ENCODE measurements at places on chromosomes 2 and 18.

- no peak for DNase-seq
Observed at GRCh38 chr2:239092571-239093294, 244.8 kb downstream of the TWIST2 start.

DNA sequence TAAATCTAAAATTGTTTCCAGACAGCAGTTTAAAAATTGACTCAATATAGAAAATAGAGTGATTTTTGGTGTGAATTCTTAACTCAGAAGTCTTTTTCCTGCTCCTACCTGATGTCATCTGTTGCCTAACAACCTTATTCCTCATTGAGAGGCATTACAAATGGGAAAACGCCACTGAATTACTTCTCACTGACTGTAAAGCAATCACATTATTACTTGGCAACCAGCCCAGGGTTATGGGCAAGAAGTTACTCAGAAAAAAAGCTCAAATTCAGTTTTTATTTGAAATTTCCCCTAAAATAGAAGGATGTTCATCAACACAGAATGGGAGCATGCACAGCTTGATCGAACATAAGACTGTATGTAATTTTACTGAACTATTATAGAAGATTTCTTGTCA lies 201.8 kb upstream of the GULP1 start:
- no peak for DNase-seq

DNA sequence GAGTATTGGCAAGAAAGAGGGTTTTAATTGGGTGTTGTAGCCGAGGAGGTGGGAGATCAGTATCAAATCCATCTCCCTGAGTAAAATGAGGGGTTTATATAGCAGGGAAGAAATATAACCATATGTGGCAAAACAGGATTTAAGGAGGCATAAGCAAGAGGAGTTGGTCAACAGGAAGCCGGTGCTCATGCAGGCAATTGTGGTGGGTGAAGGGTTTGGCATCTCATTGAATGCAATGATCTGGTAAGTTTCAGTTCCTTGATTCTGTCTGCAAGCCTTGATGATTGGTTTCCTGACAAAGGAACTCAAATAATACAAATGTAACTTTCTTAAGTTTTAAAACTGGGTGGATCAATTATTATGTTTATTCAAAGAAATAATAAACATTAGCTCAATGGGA lies 564.4 kb upstream of the LINC00305 start:
- no peak for DNase-seq

GRCh38 chr2:236179236-236180075 lies 11.3 kb upstream of the GBX2 start:
- no peak for DNase-seq

Data from stimulated activated CD8-positive, alpha-beta memory T cell treated with anti-CD3 and anti-CD28 coated beads, Interleukin-15, amount 100 ng/mL, for 24 hours (primary cell).